CD4-positive, alpha-beta memory T cell (primary cell): ENCODE measurements at places on chromosomes 3 and 15. TPM values are rescaled to one million over a fixed set of nuclear protein-coding genes. Genes with fewer than 3 reads are reported as not detected.

DNA sequence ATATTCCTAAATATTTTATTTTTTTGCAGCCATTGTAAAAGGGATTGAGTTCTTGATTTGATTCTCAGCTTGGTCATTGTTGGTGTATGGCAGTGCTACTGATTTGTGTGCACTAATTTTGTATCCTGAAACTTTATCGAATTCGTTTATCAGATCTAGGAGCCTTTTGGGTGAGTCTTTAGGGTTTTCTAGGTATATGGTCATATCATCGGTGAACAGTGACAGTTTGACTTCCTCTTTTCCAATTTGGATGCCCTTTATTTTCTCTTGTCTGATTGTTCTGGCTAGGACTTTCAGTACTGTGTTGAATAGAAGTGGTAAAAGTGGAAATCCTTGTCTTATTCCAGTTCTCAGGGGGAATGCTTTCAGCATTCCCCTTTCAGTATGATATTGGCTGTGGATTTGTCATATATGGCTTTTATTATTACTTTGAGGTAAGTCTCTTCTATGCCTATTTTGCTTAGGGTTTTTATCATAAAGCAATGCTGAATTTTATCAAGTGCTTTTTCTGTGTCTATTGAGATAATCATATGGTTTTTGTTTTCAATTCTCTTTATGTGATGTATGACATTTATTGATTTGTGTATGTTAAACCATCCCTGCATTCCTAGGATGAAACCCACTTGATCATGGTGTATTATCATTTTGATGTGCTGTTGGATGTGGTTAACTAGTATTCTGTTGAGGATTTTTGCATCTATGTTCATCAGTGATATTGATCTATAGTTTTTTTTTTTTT lies 11.4 kb upstream of the SLC9A9 start:
- DNase-seq, result no peak

GRCh38 chr3:57910990-57911389 lies 97.2 kb upstream of the FLNB start:
- no peak for DNase-seq

DNA sequence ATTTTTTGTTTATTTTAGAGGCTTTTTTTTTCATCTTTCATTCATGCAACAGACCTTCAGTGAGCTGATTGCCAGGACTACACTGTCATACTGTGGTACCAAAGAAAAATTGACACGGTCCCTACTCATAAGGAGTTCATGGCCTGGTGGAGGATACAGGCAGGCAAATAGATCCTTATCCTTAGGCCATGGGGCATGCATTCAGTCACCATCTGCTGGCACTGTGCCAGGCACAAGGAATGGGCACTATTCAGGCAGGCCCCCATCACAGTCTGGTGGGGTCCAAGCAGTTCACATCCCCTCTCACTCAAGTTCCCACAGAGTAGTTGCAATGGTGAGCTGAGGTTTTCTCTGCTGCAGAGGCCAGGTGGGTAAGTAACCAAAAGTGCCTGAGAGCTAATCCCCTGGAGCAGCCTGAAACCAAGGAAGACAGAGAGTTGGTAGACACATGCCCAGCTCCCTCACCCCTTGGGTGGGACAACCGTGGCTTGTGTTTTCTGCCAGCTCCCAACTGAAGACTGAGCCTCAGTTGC lies 17.3 kb downstream of the CISH start:
- no peak for DNase-seq

- no peak for DNase-seq
Observed at GRCh38 chr15:48550822-48551525, 94.5 kb downstream of the FBN1 start.

The TGFBR2 gene
- polyA plus RNA-seq, result 110 TPM

The CASR gene
- polyA plus RNA-seq, result not detected

The ITIH4 gene
- 0.07 TPM for polyA plus RNA-seq
